ENCODE measurements at places on chromosomes 16 and 17.

- DNase-seq: no peak
Measured at GRCh38 chr17:32504166-32504990, 17.6 kb downstream of the CDK5R1 start.

DNA sequence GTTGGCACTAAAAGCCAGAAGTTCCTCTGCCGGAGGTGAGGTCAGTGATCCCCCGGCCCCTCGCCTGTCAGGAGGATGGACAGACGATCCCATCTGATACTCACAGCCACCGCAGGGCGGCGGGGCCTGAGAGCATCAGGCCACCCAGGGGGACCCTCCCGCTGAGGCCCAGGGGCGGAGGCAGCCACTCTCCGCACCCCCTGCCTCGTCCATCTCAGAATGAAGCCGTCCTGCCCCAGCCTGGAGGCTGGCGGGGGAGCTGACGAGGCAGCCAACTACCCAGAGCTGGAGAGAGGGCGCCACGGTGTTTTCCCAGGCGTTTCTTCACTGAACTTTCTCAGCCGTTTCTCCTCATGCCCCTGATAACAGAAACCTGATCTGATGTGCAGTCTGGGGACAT is 22.6 kb downstream of the TPSD1 start:
- peak; percentile 71 for DNase-seq

DNA sequence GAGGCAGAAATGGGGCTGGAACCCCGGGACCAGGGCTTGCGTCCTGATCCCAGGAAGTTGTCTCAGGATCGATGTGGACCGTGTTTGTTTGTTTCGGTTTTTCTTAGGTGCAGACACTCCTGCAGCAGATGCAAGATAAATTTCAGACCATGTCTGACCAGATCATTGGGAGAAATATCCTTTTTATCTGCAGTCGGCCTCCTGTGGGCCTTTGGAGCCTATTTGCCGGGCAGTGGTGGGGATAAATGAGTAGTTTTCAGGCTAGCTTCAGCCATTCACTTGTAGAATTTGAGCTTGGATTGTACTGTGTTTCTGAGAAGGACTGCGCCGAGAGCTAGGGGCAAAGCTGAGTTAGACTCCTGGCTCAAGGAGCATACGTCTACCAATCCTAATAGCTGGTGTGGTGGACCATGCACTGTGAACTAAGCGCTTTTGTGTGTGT is 816 bp downstream of the HSBP1 start:
- DNase-seq: no peak

GRCh38 chr16:17469011-17469740 is 1.6 kb downstream of the XYLT1 start:
- no peak for DNase-seq

- no peak for DNase-seq
Measured at GRCh38 chr16:2826591-2827373, 3.3 kb upstream of the ZG16B start.

Data from ecto neural progenitor cell (in vitro differentiated cells).